ENCODE measurements at places on chromosomes 6 and 20.

DNA sequence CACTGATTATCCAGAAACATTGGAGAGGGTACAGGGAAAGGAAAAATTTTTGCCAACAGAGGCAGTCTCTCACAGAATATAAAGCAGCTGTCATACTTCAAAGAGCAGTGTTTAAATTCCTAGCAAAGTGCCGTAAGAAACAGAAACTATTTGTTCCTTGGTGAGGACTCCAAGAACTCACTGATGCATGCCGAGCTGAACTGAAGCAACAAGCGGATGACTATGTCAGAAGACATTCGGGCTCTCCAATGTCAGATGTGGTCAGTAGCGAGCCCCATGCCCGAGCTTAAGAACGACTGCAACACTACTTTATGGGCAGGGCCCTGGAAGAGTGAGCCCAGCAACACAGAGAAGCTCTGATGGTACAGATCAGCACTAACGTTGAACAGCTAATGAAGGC is 54.7 kb downstream of the OR2B6 start:
- no peak for DNase-seq

- no peak for DNase-seq
Observed at GRCh38 chr6:166872531-166873009, 83.8 kb downstream of the RNASET2 start.

GRCh38 chr6:103872233-103872632 is 987.5 kb downstream of the HACE1 start:
- DNase-seq = no peak

DNA sequence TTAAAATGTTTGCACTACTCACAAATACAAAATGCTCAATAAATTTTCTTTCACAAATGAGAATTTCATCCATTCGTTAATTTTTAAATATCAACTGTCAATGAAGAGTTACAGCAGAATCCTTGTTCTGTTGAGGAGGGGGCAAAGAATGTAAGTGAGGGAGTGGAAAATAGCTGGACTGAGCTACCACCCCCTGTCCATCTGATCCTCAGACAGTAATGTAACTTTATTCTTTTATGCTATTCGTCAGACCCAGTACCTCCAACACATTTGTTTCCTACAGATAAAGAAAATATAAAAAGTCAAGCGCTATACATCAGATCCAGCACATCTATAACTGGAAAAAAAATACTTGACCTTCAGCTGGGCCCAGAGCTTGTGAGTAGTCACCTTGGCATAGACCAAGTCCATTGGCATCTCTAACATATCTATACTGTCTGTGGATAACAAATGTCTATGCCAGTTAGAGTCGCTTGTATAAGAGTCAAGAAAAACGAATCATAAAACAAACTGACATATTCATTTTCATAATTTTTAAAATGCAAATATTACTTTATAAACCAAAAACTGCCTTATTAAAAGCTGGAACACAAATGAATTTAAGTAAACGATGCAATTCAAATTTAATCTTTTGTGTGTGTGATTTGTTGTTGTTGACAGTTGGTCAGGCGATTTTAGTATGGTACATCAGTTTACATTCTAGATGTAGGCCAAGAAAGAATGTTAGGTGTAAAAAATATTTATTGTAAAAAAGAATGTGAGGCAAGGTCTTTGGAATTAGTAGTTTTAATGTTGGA is 57.2 kb upstream of the HFE start:
- DNase-seq = no peak

DNA sequence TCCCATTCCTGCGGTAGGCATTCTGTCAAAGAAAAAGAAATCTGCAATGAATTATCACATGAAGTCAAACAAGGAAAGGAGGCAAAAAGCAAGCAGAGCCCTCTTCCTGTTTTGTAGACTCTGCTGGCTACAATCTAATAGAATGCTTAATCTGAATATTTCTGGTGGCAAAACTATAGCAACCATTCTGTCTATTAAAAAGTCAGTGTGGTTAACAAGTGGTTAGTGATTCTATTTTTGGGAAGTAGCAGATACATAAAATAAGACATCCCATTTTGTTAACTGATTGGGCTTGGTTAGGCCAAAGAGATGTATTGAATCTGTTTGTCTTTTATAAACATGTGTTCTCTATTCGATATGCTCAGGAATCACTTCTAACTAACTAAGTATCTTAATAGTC is 442.3 kb downstream of the CDC5L start:
- no peak for DNase-seq

GRCh38 chr6:136749359-136749997 is 42.8 kb downstream of the MAP3K5 start:
- no peak for DNase-seq

Measured in activated CD4-positive, alpha-beta T cell treated with anti-CD3 and anti-CD28 coated beads, Interleukin-2, amount 50 U/mL, for 16 hours (primary cell).